A549 treated with CpdA at 1 μM for 4 hours (cell line): ENCODE measurements at places on chromosomes 12 and 14. TPM values are rescaled to one million over a fixed set of nuclear protein-coding genes. Genes with fewer than 3 reads are reported as not detected.

RD3L gene
- total RNA-seq = not detected in 5 replicates

POTEM gene
- not detected in 5 replicates for total RNA-seq

ACSM4 gene
- total RNA-seq = not detected in 5 replicates

FAM181A gene
- not detected in 5 replicates for total RNA-seq

EP400 gene
- total RNA-seq = 22.9 to 27.6 TPM (median 24.2 TPM) in 5 replicates

KIF21A gene
- 19.3 to 24.1 TPM (median 21.8 TPM) in 5 replicates for total RNA-seq

DPY19L2 gene
- 1.7 to 2.6 TPM (median 2.1 TPM) in 5 replicates for total RNA-seq

PTGDR gene
- not detected in 5 replicates for total RNA-seq

OTX2 gene
- total RNA-seq = not detected in 5 replicates

CPNE6 gene
- not detected in 5 replicates for total RNA-seq

KRT83 gene
- total RNA-seq = 2.2 to 6.1 TPM (median 5.3 TPM) in 5 replicates

PNMA1 gene
- total RNA-seq = 55.7 to 62.5 TPM (median 59.4 TPM) in 5 replicates

FOXN4 gene
- total RNA-seq = 0.03 to 0.12 TPM in 2 of 5 replicates, not detected in the others

DENR gene
- total RNA-seq = 57.1 to 71.4 TPM (median 60.7 TPM) in 5 replicates

IL22 gene
- total RNA-seq = not detected in 5 replicates

FZD10 gene
- total RNA-seq = not detected in 5 replicates

NKX2-8 gene
- 1.5 to 3.8 TPM (median 2.8 TPM) in 5 replicates for total RNA-seq

C3AR1 gene
- not detected in 5 replicates for total RNA-seq

POTEG gene
- not detected in 5 replicates for total RNA-seq

SGPP1 gene
- 12.9 to 16.9 TPM (median 15.1 TPM) in 5 replicates for total RNA-seq

GPRC5A gene
- total RNA-seq = 324 to 465 TPM (median 429 TPM) in 5 replicates

BRF1 gene
- total RNA-seq = 22.2 to 28.9 TPM (median 27.6 TPM) in 5 replicates
